ENCODE measurements at places on chromosomes 3 and 15.

DNA sequence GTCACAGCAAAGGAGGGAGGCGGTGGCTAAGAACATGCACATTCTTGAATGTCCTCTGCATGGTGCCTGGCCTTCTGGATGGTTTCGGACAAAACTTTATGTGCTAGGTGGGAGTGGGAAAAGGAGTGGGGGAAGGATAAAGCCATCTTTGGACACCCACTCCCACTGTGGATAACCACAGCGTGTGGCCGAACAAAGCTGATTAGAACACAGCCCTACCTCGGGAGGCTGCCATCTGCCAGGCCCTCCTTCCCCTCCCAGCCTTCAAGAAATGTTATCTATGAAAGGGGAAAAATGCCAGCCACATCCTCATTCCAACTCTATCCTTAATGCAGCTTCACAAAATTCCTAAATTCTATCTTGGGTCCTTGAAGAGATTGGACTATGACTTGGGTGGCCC, 18.8 kb downstream of the AMOTL2 start:
- no peak overlapping the region for H3K4me3 ChIP-seq
- H3K4me1 ChIP-seq: peaks cover 24% of the 10 kb centered on the region
- H3K36me3 ChIP-seq: no peaks in the 10 kb centered on the region
- DNase-seq: no peak
- 0 out of 2 replicates have a peak, but pooled peaks cover 4% of the 10 kb centered on the region for H3K27me3 ChIP-seq

- no peaks in the 10 kb centered on the region for H3K27me3 ChIP-seq
- H3K36me3 ChIP-seq: no peaks in the 10 kb centered on the region
- no peaks in the 10 kb centered on the region for H3K4me1 ChIP-seq
- H3K4me3 ChIP-seq: no peak overlapping the region
- DNase-seq: no peak
- no peak overlapping the region for H3K27ac ChIP-seq
Measured at GRCh38 chr3:29438580-29438979, 157.7 kb downstream of the RBMS3 start.

DNA sequence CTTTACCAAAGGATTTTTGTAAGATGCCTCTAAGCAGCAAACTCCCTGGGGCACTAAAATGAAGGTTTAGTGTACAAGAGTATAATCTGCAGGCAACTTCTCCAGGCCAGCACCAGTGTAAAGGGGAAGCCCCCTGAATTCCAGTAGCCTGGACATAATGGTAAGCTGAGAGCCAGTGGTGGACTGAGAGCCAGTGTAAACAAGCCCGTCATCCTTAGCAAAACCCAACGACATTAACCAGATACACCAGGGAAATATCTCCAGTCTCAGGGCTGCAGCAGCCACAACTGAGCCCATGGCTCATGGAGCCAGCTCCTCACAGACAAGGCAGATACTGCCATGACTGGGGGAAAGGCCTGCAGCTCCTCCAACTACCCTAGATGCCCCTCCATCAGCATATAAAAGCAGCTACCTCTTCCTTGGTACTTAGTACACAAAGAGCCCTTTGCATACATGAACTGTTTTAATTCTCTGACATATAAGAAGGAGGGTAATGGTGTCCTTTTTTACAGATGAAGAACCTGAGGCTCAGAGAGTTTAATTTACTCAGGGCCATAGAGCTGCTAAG, 21.7 kb downstream of the PARP16 start:
- no peak overlapping the region for H3K4me3 ChIP-seq
- no peak for DNase-seq
- no peaks in the 10 kb centered on the region for H3K27me3 ChIP-seq
- H3K4me1 ChIP-seq: no peaks in the 10 kb centered on the region
- no peaks in the 10 kb centered on the region for H3K36me3 ChIP-seq
- H3K27ac ChIP-seq: no peak overlapping the region

GRCh38 chr3:70770650-70771049, 458.2 kb upstream of the MDFIC2 start:
- DNase-seq: no peak
- H3K27me3 ChIP-seq: no peaks in the 10 kb centered on the region
- no peak overlapping the region for H3K27ac ChIP-seq
- H3K4me1 ChIP-seq: peaks cover 12% of the 10 kb centered on the region

DNA sequence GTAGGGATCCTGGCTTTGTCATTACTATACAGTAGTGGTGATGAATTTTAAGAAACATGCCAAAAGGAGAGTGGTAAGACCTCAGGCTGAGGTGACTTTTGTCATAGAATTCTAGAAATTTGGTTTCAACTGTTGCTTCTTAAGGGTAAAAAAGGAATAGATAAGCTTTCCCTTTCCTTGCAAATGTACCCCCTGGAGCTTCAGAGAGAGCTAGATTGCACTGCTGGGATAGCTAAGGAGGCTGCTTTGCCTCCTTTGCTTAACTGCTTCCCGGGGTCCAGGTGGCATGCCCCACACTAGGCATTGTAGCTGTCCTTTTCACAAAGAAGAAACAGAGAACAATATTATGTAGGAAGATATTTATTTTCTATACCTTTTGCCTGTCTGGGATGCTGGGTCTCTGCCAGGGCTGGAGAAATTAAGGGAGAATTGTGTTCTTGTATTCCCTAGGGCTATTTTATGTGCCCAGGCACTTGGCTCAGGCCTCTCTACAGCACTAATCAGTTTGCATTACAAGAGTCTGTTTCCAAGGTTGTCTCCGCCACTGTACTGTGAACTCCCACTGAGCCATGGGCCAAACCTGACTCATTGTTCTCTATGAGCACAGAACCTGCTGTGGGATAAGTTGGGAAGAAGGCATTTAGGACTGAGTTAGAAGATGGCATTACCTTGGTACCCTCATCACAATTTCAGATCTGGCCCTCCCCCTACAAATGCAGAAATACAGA, 460.0 kb downstream of the PDCD6IP start:
- no peaks in the 10 kb centered on the region for H3K36me3 ChIP-seq
- DNase-seq: no peak
- no peak overlapping the region for H3K27ac ChIP-seq
- H3K4me1 ChIP-seq: peaks cover 26% of the 10 kb centered on the region
- no peaks in the 10 kb centered on the region for H3K27me3 ChIP-seq
